ENCODE measurements at places on chromosomes 4 and X.
A peak's percentile ranks its signal among the peaks of the same experiment; 100 is the strongest.

GRCh38 chr4:86452924-86453531 is 93.2 kb upstream of the MAPK10 start:
- no peak for DNase-seq

GRCh38 chr4:94700298-94700697 is 57.5 kb upstream of the BMPR1B start:
- DNase-seq, result no peak

GRCh38 chrX:12954981-12955380 is 19.9 kb upstream of the TMSB4X start:
- DNase-seq, result no peak

DNA sequence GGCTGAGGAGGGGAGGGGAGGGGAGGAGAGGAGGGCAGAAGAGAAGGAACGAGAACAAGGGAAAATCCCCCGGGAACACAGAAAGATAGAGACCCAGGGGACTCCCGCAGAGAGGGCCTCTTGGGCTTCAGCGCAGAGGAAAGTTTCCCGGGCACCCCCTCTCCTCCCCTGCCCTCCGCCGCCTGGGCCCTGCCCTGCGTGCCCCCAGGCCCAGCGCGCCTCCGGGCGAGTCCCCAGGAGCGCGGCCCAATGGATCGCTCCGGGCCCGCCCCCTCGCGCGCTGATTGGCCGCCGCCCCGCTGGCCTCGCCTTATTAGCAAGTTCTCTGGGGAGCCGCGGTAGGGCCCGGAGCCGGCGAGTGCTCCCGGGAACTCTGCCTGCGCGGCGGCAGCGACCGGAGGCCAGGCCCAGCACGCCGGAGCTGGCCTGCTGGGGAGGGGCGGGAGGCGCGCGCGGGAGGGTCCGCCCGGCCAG is at the start of gene MSX1:
MSX1 (plus strand) TSS at position 341 of the 474 bp plus-strand sequence. CDS start 235 bp downstream, outside the sequence.
- DNase-seq, result peak; percentile 40

- no peak for DNase-seq
These were observed 135.8 kb upstream of the PUDP start for GRCh38 chrX:7283741-7284140.

DNA sequence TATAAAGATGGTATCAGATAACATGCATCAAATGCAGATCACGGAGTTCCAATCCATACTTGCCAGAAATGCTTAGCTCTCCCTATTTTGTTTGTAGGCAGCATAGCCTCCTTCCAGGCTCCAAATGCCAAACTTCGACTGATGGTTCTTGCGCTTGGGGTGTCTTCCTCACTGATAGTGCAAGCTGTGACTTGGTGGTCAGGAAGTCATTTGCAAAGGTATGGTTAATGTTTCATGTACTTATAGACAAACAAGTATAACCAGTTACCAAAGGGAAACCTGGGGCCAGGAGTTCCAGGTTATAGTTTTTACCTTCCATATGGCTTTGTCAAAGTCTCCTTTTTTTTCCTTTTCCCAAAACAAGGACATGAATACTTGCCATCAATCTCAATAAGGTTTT is 5.3 kb downstream of the CWH43 start:
- no peak for DNase-seq

- no peak for DNase-seq
These were observed 178.4 kb upstream of the GPRIN3 start for GRCh38 chr4:89486042-89486441.

- DNase-seq, result no peak
These were observed 783.5 kb downstream of the STPG2 start for GRCh38 chr4:97359826-97360225.

DNA sequence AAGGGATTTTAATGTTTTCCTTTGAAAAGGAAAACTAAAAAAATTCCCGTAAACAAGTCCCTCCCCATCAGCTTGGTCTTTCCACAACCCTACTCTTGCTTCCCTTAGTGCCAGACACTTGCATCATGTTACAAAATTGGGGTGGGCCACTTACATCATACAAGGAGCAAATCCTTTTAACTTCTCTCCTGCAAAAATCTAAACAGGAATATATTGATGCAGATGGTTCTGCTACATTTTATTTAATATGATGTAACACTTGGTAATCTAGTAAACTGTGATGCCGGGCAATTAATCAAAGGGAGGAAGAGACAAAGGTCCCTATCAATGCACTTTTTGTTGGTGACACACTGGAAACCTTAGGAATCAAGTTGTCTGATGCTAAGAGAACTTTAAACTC is 125.3 kb downstream of the UBE2K start:
- no peak for DNase-seq

GRCh38 chrX:57918750-57919436 is 8.6 kb upstream of the ZXDA start:
- DNase-seq, result no peak

DNA sequence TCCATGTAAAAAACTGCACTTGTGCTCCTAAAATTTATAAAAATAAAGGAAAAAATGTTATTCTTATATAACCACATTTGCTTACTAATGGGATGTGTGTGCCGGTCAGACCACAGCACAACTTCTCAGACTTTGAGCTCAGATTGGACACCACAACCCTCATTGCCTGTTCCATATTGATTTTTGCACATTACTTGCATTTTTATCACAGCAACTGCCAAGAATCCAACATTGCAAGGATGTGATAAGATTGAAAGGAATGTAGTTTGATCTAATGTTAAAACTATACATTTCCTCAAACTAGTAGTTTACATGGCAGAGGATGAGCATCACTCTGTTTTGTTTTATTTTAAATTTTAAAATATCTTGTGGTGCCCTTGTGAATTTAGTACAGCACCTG is 227.8 kb downstream of the KDR start:
- DNase-seq, result no peak

DNA sequence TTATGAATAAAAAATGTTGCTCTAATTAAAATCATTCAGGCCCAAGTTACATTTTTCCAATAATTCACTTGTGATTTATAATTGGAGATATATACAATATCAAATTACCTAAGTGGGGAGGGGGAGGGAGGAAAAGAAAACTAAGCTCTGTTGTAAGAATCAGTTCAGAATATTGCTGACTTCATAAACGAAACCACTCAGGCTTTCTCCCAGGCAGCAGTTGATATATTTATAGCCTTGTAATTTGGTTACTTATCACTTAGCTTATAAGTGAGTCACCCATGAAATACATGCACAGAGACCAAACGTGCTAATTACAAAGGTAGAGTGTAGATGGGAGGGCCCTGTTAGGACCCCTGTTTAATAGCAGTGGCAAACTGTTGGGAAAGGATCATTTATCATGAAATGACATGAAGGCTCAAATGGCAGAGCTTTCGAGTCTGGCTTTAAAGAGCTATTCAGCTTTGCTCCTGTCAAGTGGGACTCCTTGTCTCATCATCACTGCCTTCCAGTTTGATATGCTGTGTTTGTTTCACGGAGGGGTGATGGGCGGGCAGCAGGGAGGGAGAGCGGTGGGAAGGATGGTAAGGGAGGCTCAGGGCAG is 105.6 kb upstream of the PGRMC2 start:
- no peak for DNase-seq

DNA sequence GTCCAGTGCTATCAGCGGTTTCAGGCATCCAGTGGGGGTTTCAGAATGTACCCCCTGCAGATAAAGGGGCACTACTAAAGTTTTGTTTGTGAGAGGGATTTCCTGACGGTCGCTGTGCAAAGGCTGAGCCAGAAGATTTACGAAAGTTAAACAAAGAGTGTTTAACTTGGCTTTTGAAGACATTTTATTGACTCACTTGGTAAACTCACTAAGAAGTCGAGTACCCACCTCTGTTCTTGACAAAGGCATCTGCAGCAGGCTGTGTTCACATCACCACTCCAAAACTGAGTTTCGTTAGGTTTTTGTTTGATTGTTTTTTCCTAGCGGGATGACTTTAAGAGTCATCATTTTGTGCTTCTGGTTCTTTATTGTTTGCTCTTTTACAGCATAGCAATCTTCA is 143.9 kb upstream of the TBL1X start:
- DNase-seq, result no peak

DNA sequence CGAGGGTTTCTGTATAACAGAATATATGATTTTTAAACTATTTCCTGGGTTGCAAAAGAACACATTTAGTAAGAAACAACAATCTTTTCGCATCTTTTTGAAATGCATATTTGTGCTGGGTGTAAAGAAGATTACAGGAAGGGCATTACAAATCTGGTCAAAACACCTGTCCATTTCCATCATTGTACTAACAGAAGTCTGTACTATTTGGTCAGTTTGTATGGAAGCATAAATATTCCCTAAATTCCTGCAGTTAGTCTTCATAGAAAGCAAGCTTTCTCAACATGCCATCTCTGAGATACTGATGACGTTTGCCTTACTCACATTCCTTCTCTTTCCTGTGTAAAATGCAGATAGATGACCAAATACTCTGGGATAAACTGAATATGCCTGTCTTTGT is 203.3 kb downstream of the NWD2 start:
- DNase-seq, result no peak

- DNase-seq, result no peak
These were observed 64.4 kb upstream of the NAP1L5 start for GRCh38 chr4:88761861-88762523.

- DNase-seq, result no peak
These were observed 67.6 kb upstream of the FREM3 start for GRCh38 chr4:143768007-143768591.

DNA sequence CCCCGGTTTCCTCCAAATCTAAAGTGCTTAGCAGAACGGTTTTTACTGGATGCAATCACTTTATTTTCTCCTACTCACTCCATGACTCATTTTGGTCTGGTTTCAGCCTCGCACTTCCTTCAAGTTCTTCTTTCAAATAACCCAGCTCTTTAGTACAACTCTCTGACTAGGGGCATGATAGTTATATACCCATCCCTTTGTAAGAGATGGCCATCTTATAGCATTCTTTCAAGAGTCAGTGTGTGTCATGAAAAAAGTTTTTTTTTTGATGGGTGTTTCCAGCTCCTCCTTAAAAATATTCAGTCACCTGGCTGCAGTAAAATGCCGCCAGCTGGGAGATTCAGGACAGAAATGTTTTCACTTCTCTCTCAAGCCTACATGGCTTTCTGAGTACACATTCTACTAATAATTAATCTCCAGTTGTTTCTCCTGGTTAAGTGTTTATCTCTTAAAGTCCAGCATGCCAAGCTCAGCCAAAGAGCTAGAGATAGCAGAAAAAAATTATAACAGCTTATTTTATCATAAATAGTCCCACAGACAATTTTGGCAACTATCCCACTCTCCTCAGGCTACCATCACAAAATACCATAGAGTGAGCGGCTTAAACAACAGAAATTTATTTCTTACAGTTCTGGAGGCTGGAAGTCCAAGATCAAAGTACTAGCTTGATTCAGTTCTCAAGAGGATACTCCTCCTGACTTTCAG is 139.3 kb downstream of the GASK1B start:
- DNase-seq, result no peak

DNA sequence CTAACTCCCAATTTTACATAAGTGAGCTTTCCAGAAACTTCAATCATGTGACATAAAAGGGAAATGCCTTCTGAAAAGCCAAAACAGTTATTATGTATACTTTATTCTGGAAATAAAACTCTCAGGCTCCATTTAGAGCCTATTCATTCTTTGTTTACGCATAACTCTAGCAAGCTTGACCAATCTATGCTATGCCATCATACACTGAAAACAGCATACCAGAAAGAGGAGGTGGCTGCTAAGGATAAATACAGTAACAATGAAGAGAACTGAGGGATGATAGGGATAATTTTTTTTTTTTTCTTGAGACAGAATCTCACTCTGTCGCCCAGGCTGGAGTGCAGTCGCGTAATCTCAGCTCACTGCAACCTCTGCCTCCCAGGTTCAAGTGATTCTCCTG is 24.4 kb downstream of the CDKL2 start:
- no peak for DNase-seq

DNA sequence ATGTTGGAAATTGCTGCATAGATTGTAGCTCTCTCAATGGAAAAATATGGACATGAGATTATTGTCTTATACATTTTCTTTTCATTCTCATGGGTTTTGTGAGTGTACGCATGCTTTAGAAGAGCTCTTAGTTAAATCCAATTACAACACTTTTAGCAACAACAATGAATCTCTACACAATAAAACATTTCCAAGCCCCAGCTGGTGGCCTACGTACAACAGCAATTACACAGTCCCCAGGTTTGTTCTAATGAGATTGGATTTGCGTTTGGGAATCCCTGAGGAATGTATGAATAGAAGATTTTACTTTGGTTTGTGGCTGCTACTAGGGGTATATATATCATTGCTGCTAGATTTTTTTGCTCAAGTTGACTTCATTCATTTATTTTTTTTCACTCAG is 98.6 kb downstream of the FHDC1 start:
- no peak for DNase-seq

DNA sequence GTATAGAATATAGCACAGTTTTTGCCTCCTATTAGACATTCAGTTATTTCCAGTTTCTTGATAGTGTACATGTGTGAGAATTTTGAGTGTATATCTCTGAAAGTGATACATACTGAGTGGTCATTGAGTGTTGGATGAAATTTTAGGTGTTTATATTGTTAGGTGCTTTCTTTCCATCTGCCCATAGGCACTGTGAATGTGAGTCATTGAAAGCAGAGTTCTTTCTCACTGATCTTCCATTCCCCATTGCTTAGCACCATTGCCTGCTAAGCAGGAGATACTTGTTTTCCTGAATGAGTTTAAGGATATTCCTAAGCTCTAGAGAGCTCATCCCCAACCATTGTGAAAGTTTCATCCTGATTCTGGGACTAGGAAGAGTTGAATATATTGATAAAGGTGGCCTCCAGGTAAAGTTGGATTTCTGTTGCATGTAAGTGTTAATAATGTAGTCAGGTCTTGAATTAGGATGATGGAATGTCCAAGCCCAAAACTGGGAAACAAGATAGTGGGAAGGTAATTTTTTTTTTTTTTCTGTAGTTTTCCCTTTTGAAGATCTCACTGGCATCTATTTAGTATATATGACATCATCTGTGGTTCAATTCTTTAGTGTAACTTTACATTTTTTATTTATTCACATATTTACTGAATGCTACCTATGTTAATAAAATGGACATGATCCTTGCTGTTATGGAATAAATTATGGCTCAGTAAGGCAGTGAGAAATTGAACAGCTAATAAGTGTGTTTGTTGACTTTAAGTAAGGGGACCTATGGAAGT is 22.1 kb downstream of the UBE2K start:
- DNase-seq, result no peak

DNA sequence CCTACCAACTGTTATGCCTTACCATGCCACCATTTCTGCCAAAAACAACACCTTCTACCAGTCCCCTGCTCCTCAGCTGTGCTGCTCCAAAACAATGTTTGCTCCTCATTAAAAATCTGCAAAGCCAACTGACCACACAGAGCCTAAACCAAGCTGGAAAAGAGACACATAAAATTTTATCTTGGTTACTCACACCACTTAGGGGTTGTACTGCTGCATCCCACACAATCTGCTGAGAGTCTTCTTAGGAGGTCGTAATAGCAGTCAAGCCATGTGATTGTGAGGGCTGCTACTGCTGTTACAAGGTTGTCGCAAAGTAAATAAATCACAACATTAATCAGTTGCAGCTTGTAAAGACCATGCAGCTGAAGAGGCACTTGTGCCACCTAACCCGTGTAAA is 607.4 kb upstream of the FAM241A start:
- DNase-seq, result no peak

DNA sequence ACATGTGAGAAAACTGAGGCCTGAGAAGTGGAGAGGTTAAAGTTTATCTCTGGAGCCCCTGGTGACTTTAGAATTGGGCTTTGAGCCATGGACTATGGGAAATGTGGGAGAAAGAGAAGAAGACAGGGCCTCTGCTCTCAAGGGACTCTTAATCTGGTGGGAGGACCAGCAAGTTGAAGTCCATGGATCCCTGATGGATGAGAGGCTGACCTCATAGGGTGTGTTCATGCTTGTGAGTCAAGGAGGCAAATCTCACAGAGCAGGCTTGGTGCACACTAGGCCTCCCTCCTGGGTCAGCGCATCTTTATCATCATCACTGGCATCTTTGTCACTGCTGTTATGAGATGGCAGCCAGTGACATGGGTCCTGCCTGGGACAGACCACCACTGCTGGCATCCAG is 211.9 kb downstream of the AFAP1 start:
- no peak for DNase-seq
